Stimulated activated CD8-positive, alpha-beta memory T cell treated with anti-CD3 and anti-CD28 coated beads, Interleukin-12 subunit alpha, Interleukin-12 subunit beta, amount 100 ng/mL, for 1 hour (primary cell): ENCODE measurements at places on chromosomes 1 and 21.

DNA sequence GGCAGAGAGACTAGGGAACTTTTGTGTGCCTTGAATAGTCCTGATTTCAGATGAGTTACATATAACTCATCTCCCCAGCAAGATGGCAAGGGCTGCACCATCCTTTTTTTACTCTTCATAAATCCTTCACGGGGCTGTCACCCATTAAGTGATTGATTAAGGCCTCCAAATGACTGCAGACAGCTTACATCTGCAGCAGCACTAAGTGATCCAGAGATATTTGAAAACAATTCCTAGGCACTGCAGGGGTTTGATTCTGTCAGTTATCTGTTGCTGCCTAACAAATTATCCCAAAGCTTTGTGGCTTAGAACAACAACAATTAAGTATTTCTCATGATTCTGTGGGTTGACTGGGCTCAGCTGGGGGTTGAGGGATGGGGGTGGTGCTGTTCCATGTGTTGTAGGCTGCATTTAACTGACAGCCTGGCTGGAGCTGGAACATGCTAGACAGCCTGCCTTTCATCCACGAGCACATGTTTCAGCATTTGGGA is 19.3 kb downstream of the TEX38 start:
- DNase-seq: no peak

GRCh38 chr1:146019231-146020057 is 2.1 kb downstream of the HJV start:
- no peak for DNase-seq

DNA sequence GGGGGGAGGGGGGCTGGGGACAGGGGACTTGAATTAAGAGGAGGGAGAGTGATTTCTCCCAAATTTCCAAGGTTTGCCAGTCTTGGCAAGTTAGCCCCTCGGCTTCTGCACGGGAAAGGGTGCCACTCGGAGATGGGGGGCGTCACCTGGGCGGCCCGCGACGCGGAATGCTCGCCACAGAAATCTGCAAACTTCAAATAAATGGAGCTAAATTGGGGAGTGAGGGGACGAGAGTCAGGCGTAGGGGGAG is 885 bp upstream of the SSBP3 start:
- DNase-seq: no peak

GRCh38 chr1:203453616-203454015 is 22.0 kb upstream of the PRELP start:
- DNase-seq: no peak

GRCh38 chr1:51605961-51606723 is 10.8 kb upstream of the OSBPL9 start:
- no peak for DNase-seq

DNA sequence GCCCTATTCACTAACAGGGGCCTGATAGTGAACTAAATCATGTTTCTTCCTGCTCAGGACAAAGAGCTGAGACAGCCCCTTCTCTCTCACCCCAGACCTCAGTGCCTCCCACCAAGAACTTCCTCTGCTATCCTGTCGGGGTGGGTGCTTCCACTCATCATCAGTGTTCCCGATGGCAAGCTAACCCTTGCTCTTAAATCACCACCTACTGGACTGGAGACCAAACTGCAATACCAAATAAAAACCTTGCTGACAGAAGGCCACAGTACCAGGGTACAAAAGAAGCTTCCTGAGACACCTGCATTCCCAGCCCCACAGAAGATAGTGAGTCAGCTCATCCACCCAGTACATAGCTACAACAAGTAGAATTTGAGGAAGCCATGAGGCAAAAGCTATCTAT is 799.5 kb downstream of the LTN1 start:
- no peak for DNase-seq

GRCh38 chr1:230113593-230114236 is 46.7 kb downstream of the GALNT2 start:
- no peak for DNase-seq

DNA sequence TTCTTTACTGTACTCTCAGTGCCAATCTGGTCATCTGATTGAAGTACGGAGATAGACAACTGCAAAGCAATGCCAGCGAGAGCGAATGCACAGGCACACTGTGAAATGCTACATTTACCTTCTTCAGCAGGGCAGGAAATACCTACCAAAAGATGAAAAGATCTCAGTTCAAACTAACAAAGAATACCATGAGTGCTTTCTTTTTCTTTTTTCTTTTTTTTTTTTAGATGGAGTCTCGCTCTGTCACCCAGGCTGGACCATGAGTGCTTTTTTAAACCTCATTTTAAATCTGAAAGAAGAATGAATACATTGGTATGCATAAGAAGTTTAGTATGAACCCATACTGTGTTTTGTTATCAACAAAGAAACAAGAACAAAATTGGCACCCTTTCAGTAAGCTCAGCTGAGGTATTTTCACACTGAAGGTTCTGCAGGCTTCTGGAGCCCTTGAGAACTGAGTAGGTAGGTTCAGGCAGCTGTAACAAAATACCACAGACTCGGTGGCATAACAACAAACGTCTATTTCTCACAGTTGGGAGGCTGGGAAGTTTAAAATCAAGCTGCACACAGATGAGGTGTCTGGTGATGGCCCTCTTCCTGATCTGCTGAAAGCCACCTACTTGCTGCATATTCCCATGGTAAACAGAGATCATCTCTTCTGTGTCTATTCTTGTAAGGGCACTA is 1.7 kb upstream of the CHI3L2 start:
- DNase-seq: no peak

GRCh38 chr1:211329764-211330201 is 3.1 kb downstream of the TRAF5 start:
- no peak for DNase-seq

DNA sequence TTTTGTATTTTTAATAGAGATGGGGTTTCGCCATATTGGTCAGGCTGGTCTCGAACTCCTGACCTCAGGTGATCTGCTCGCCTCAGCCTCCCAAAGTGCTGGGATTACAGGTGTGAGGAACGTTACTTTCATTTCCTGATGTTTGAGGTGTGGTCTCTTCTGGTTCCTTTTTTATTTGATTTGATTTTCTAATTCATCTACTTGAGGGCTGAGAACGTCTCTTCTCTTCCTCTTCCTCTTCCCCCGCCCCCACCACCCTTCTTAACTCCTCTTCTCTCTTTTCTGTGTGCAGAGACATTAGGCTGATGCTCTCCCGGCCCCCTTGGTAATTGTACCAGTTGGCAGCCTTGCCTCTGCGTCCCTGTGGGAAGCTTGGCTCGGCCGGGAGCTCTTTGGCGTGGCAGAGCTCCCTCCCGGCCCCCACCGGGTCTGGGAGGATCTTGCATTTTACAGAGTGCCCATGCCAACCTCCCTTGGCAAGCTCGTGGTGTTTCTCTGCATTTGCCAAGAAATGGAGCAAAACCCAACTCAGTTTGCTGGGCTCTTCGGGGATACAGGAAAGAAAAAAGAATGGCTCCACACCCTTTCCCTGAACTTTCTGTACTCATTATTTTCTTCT is 19.9 kb downstream of the CRYAA start:
- DNase-seq: no peak

GRCh38 chr1:34827341-34827941 is 32.1 kb downstream of the SMIM12 start:
- DNase-seq: no peak

- no peak for DNase-seq
Measured at GRCh38 chr1:25685938-25686665, 69.5 kb downstream of the MAN1C1 start.

DNA sequence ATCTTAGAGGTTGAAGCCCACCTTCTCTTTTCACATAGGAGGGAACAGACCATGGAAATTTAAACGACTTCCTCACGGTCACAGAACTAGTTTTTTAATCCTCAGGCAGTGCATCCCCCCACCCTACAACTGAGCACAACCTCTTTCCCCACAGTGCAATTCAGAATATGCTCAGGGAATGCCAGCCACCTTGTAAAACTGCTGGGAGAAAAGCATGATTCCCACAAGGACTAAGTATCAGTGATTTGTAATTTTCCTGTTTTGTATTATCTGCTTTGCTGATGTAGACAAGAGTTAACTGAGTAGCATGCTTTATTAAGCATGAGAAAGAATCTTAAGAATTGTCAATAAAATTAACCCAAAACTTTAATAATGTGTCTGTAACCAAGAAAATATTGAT is 23.8 kb downstream of the TMEM50A start:
- DNase-seq: no peak

GRCh38 chr1:208497866-208498541 is 253.8 kb upstream of the PLXNA2 start:
- no peak for DNase-seq

GRCh38 chr1:173864179-173864867 is 3.5 kb downstream of the GAS5 start:
- DNase-seq: no peak

DNA sequence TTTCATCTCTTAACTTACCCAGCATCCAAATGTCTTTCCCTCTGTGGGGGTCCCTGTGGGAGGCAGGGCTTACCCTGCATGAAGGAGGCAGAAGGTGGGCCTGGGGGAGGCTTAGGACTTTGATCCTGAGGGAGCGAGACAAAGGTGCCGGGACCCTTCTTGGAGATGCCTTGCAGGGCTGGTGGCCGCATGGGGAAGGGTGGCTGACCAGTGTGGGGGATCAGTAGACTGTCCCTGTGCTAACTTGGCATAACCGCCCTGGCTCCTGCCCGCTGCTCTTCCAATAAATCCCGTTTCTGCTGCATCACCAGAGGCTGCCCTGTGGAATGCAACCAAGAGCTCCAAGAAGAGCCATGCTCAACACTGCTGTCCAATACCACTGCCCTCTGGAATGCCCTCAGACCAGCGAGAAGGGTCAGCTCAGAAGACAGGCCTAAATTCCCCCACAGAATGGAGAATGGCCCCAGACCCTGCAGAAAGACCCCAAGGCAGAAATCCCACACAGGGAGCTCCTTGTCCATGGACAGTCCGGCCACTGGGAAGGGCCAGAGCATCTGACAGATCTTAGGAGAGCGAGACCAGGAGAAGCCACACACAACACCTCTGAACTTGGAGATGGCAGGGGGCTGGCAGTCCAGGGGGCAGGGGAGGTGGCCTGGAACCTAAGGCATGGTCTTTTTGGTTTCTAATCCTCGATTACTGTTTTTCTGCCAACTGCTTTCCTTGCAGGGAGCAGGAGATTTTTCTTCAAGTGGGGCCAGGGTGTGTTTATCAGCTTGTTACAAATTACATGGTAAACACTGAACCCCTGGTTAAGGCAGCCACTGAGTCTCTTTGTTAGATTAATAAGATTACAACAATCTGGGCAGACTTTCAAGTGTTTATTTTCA is 46.7 kb upstream of the DMRTB1 start:
- DNase-seq: no peak

GRCh38 chr1:29650041-29650400 is 413.7 kb downstream of the PTPRU start:
- no peak for DNase-seq

DNA sequence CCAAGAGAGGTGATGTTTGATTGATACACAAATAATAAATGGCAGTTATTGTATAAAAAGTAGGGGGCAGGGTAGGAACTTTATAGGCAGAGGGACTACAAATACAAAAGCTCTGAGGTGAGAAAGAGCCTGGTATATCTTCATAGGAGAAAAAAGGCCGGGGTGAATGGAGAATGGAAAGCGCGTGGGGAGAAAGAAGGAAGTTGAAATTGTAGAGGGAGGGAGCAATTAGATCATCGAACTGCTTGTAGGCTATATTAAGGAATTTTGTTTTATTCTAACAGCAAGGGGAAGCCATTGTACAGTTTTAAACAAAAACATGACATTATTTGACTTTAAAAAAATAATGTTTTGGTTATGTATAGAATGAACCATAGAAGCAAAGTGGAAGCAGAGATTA is 147.4 kb downstream of the PDE4B start:
- DNase-seq: no peak

GRCh38 chr1:206556047-206556749 is 48.9 kb downstream of the RASSF5 start:
- no peak for DNase-seq

DNA sequence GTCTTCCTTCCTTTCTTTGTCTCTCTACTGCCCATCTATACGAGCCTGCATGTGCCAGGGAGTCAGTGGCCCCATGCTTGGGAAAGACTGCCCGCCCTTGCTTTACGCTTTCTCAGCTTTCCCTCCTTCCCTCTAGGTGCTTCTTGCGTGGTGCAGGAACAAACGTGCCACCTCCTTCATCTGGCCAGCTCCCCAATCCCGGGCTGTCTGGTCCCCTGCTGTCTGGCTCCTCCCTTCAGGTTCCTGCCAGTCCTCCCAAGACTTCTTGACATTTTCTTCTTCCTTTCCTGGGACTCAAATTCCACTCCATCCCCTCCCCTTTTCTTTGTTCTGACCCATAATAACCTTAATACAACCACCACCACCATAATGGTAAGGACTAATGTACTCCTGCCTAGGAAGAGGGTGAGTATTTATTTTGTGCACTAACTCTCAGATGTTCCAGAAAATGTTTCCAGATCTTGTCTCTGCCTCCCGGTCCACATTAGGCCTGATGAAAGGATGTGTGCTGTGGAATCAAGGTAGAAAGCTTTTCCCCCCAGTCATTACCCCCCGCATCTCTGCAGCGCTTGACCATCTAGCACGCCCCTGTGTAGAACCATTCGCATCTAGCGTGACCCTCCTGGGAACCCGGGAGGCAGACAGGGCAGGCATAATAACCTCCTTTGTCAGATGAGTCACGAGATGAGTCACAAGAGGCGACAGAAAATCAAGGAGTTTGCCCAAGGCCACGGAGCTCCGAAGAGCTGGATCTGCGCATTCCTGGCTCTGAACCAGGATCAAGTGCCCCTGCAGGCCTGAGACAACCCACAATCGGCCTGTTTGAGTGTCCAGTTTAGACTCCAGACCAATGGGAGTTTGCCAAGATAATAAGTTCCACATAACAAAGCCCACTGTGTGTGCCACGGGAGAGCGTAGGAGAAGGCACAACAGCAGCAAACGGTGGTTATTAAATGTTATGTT is 60.1 kb upstream of the NEK2 start:
- no peak for DNase-seq

DNA sequence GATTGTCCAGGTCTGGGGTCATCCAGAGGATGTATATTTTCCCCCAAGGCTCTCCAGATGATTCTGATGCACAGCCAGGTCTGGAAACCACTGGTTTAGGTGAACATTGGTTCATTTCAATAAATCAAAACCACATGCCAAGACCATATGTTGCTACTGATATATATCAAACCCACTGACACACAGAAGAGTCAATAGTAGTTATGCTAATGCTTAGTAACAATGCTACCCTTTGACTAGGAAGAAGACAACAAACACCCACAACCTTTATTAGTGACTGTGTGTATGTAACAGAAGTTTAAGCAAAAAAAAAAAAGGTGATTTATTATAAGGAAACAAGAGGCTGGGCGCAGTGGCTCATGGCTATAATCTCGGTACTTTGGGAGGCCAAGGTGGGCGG is 35.6 kb upstream of the POU2F1 start:
- DNase-seq: no peak

- DNase-seq: no peak
Measured at GRCh38 chr1:186793582-186793927, 35.2 kb upstream of the PLA2G4A start.

DNA sequence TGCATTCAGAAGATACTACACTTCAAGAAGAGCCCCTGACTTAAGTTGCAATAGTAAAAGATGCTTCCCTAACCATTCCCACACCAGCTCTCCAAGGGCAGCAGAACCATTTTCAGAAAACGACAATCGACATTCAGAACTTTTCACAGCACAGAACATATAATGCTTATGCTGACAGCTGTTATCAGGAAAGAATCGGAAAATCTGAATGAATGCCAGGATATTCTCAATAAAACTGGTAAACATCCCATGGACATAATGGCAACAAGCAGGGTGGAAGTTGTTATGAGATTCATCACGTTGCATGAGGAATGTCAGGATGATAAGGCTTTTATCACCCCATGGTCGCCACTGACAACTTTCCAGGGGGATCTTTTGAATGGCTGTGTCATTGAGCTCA is 246.6 kb upstream of the CHRM3 start:
- DNase-seq: no peak

- DNase-seq: no peak
Measured at GRCh38 chr1:64183395-64184002, 19.9 kb upstream of the UBE2U start.
